ENCODE measurements at places on chromosomes 2 and 18.
A peak's percentile ranks its signal among the peaks of the same experiment; 100 is the strongest.

DNA sequence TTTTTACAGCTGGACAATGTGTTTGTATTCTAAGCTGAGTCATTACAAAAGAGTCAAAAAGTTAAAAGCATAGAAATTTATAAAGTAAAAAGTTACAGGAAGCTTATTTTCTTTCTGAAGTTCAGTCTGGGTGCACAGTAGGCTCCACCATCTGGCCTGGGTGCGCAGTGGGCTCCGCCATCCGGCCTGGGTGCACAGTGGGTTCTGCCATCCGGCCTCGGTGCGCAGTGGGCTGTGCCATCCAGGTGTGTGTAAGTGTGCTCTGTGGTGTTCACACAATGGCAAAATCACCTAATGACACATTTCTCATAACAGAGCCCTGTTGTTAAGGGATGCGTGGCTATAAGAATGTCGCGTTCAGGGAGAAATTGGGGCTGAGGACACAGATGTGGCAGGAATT lies 195.5 kb downstream of the ANKRD30B start:
- no peak for DNase-seq

DNA sequence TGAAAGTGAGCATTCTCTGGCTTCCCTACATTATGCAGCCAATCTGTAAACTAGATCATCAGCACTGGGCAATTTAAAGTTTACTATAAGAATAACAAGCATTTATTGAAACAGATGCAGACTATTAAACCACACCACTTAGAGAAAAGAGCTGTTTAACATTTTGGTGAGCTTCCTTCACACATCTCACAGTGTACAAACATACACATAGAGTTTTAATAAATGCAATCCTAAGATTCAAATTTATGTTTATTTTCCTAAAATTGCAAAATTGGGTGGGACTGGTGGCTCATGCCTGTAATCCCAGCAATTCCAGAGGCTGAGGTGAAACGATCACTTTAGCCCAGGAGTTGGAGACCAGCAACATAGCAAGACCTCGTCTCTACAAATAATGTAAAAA lies 199.3 kb downstream of the SH3BP4 start:
- no peak for DNase-seq

DNA sequence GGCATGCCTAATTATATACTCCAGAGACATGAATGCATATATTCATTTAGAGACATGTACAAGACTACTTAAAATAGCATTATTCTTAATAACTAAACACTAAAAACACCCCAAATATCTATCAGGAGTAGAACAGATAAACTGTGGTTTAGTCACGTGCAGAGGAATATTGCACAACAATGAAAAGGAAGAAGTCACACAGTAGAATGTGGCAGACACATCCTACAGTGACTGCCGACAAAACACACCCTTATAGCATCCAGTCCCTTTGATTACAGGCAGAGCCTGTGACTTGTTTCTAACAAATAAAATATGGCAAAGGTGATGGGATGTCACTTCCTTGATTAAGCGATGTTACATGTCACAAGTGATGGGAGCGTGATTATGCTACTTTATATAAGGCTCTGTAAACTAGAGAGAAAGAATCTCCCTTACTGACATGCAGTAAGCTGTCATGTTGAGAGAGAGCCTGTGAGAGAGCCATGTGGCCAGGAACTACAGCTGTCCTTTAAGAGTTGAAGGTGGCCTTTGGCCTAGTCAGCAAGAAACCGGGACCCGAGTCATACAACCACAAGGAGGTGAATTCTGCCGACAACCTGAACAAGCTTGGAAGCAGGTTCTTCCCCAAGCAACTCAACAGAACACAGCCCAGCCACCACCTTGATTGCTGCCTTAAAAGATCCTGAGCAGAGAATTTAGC lies 39.1 kb upstream of the LGALSL start:
- no peak for DNase-seq

DNA sequence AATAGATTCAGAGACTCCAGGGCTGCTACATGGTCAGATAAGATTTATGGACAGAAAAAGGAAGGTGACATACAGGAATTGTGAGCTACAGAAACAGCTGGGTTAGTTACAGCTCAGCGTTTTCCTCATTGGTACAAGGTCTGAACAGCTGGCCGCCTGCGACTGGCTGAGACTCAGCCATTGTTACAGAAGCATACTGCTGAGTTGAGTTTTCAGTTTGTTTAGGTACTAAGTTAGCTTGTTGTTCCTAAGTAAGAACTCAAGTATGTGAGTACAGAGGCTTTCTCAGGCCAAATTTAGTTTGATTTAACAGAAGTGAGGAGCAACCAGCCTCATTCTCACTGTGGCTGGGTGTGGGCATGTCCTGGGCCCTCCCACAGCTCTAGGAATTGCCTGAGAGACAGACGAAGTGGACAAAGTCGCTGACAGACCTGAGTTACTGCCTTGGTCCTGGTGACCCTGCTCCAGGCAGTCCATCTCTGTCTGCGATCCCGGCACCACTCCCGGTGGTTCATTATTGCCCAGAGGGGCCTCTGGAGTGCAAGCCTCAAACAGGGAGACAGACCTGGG lies 27.8 kb upstream of the RHOB start:
- DNase-seq, result no peak

- no peak for DNase-seq
Observed at GRCh38 chr2:170851635-170852034, 34.9 kb downstream of the GAD1 start.

DNA sequence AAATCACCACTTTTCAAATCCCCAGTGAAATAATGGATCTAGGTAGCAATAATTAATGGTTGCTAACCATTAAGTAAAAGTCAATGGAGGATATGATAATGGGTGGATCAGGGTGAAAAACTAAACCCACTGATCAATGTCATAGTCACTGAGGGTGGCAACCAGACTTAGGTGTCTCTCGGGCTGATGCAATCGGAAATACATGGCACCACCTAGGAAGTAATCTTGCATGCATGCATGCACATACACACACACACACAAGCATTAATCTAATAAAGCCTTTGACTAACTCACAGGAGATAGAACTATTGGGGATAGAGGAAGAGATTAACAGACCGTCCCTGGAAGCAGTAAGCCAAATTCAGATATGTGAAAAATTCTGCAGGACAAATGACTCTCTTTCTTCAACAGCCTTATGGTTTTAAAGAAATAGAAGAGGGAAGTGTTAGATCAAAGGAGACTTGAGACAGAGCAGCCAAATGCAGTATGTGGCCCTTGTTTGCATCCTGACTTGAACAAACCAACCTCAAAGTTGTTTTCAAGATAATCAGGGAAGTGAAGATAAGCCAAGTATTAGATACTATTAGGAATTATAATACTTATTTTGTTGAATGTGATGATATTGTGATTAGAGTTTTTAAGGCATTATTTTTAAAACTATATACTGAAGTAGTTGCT lies 186.0 kb upstream of the RMP24 start:
- no peak for DNase-seq

DNA sequence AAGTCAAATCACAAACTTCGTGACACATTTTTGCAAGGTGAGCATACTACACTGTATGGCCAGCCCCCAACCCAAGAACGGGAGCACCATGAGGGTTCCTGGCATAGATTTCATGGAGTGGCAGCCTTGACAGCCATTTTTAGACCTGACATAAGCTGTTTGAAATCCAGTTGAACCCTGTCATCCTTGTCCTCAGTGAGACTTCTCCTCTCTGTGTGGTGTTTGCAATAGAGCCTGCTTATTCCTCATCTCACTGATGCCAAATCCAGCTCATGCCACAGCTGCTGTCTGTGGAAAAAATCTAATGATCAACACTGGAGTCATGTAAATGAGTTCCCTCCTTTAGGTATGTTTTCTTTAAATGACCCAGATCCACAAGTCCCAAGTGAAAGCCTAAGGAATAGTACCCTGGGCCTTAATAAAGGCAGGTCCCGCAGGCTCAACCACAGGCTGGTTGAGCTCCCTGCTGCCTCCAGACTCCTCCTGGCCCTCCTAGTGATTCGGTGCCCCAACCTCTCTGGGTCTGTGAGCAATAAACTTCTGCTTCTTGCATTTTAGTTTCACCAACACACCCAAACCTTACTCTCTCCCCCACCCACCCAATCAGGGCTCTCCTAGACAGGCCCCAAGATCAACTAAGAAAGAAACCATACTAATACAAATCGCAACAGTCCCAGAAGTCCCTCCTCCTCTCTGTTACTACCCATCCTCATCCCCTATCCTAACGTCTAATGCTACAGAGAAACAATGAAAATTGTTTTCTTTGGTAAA lies 8.4 kb upstream of the CREG2 start:
- no peak for DNase-seq

GRCh38 chr2:225073198-225073597 lies 30.9 kb upstream of the DOCK10 start:
- DNase-seq, result no peak

GRCh38 chr2:81981585-81981984 lies 1677.0 kb upstream of the LRRTM1 start:
- DNase-seq, result no peak

DNA sequence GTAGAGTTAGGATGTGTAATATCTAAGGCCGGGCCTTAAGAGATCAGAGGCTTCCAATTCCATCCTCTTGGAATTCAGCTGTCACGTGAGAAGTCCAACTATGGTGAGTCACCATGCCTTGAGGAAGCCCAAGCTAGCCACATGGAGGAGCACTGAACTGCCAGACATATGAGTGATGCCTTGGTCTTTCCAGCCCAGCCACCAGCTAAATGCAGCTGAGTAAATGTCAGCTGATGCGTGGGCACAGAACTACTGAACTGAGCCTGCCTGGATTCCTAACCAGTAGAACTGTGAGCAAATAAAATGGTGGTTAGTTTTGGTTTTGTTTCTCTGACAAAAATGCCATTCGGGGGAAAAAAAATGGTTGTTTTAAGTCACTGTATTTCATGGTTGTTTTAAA lies 153.7 kb upstream of the SERTAD2 start:
- DNase-seq, result peak; percentile 35

DNA sequence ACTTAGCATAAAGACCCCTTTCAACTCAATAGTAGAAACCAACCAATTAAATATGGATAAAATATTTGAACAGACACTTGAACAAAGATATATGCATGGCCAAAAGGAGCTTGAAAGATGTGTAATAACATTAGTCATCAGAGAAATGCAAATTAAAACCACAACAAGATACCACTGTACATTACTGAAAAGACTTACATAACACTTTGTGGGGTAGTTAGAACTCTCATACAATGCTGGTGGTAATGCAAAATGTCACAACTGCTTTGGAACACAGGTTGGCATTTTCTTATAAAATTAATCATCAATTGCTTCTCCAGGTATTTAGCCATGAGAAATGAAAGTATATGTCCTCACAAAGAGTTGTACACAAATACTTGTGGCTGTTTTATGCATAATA lies 60.7 kb downstream of the TTC27 start:
- peak; percentile 13 for DNase-seq

GRCh38 chr18:13175266-13175665 lies 43.3 kb upstream of the LDLRAD4 start:
- no peak for DNase-seq

DNA sequence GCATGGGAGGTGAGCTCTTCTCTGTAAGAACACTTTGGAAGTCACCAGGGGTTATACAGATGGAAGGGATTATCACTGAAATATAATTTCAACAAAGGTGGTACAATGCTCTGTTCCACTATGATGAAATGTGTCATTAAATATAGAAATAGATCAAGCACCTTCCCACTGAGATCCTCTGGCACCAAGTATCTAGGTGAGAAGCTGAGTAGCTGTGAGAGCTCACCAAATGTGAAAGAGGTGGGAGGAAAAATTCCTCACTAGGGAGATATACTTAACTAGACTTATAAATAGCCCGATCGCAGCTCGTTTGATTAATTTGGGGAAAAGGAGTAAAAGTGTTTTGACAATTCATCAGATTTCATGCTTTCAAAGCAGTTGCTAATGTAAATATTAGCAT lies 247.6 kb downstream of the SMAD2 start:
- DNase-seq, result no peak

DNA sequence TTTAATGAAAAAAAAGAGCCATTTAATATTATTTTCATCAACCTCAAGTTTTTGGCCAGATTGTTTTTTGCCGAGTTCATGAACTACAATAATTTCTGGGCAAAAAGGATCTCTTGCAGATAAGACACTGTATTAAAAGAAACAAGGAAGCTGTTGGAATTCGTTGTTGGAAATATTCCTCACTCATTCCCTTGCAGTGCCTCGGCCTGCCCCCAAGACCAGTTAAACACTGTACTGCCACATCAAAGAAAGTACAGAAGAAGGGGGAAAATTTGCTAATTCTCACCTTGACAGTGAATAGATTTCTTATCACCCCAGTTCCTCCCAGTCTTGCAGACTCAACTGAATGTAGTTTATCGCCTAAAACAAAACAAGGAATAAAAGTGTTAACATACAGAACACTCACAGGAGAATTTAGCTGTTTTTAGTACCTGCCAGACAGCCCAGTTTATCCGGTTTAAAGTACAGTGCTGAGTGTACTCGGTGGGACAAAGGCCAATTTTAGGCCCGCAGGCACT lies 1.2 kb downstream of the IDH1 start:
- DNase-seq, result no peak

- DNase-seq, result no peak
Observed at GRCh38 chr18:13878857-13879256, 36.5 kb downstream of the MC2R start.

GRCh38 chr2:171522788-171523087 lies 464 bp downstream of the CYBRD1 start:
- DNase-seq, result no peak

GRCh38 chr2:231693956-231694355 lies 14.4 kb upstream of the PTMA start:
- no peak for DNase-seq

GRCh38 chr2:173716458-173717052 lies 248.6 kb downstream of the SP3 start:
- DNase-seq, result no peak

DNA sequence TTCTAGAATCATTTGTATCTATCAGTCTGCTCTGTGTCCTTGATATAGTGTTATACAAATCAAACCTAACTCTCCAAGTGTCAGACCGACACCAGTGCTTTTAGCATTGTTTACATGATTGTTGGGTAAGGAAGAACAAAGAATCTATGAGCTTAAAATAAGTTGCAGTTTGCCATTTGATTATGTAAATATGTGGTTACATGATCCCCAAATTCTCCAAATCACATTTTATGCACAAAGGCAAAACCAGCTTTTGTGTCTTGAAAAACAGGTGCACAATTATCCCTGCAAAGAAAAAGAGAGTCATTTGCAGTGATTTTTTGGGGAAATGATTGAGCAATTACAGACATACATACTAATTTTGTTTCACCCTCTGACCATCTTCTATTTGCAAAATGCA lies 652.6 kb upstream of the CHAC2 start:
- DNase-seq, result no peak
